Activated CD8-positive, alpha-beta memory T cell treated with anti-CD3 and anti-CD28 coated beads for 4 hours (primary cell): ENCODE measurements at places on chromosomes 1 and 21.

DNA sequence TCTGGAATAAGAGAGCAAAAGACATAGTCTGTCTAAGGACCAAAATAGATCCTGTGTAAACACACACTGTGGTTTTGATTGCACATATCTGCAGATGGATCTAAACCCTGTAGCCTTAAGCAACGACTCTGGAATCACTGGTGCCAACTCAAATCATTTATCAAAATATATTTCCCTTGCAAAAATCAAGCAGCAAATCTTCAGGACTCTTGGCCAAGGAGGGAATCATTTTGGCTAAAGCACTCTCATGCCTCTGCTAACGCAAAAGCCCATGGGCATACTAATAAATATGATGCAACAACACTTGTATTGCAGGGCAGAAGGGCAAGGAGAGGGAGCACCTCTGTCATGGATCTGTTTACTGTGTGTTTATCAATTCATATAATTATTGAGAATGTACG lies 155.4 kb upstream of the DUSP10 start:
- DNase-seq, result no peak

DNA sequence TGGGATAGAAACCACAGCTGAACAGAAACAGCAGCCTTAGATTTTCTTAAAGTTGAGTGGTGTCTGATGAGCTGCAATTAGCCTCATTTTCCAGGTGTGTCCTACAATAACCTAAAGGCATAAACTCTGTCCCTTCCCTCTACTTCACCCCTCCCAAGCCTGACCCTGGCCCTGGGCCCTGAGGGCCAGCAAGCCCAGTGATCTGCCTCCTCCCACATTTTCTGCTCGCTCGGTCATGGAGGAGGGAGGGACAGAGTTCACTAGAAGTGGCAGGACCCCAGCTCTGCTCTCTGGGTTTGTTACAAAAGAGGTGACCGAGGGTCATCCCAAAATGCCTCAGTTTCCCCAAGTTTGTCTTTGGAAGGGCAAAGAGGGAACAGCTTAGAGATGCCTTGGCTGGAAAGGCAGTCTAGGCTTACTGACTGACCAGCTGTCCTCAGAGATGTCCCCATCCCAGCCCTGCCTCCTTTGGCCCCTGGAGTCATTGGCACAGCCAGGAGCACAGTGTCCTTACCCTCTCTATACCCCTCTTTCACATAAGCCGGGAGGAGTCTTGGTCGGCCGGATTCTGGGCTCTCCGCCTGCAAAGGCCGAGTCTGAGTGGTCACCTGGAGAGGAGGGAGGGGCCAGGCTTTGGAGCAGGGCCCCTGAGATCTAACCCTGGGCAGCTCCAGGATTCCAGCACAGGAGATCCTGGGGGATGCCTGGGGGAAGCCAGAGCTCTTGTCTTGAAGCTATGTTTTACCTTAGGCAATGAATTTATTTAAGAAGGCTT lies 172.7 kb downstream of the PTPRU start:
- no peak for DNase-seq

DNA sequence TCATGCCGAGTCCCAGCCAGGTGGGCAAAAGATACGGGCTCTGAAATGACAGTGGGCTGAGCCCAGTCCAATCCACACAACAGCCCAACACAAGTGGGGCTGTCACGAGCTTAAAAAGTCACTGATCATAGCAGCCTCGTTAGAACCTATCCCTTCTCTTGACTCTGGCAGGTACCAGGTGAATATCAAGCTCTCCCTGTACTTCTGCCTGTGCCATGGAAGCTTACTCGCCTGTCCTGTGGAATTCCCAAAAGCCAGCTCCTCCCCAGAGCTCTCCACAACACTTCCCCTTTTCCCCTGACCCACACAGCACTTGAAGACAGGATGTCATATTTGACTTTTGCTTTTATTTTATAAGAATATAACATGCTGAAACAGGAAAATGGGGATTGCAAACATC lies 5.9 kb downstream of the RGS16 start:
- no peak for DNase-seq

DNA sequence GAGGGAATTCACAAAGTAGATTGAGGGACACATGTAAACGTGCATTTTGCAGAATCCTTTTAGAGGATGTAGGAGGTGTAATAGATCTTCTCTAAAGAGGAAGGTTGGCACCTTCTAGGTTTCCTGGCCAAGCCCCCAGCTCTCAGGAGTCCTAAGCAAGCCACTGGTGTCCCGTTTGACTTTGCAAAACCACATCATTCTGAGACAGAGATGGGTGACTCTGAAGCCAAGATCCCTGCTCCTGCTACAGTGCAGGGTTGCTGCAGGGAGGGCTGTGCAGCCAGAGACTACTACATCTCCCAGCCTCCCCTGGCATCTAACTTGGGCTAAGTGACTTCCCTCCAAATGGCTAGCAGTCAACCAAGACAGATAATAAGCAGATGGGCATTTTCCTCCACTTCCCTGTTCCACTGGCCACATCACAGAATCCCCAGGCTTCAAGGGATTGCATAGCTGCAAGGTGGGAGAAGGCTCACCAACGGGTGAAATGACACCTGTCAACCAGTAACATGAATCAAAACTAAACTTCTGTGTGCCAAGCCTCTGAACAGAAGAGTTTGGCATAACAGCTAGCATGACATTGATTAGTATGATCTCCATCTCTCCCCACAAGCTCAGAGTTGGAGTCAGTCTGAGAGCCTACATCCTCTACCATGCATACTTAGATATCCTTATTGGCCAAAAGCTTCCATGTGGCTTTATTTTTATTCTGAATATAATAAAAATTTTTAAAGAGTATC lies 129.6 kb upstream of the COA6 start:
- DNase-seq, result no peak

- DNase-seq, result no peak
These were observed 177.8 kb downstream of the RUNX1 start for GRCh38 chr21:34871026-34871908.

DNA sequence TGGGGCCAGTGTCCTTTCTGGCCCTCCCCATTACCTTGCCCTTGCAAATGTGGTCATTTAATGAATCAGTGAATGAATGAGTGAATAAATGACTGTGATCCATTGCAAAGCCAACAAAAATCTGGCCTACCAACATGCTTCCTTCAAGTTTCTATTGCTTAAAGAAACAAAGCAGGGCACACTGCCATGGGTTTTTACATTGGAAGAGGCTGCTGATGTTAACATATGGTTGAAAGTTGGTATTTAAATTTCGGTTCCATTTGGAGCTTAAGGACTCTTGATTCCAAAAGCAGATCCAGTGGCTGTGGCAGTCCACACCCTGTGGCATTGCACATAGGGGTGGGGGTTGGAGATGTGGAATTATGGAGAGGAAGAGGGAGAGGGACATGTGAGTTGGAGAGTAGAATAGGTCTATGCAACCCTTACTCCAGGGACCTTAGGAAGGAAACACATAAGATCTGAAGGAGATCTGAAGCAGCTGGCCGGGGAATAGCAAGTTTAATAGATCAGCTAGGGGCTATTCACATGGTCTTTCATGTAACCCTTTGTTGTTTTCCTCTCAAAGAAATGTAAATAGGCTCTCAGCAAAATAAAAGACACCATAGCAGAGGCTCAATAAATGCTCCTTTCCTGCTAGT lies 7.2 kb downstream of the ABCA4 start:
- no peak for DNase-seq

GRCh38 chr1:33626801-33627200 lies 154.4 kb downstream of the ZSCAN20 start:
- no peak for DNase-seq

- no peak for DNase-seq
These were observed 127.1 kb downstream of the S1PR1 start for GRCh38 chr1:101363891-101364318.

DNA sequence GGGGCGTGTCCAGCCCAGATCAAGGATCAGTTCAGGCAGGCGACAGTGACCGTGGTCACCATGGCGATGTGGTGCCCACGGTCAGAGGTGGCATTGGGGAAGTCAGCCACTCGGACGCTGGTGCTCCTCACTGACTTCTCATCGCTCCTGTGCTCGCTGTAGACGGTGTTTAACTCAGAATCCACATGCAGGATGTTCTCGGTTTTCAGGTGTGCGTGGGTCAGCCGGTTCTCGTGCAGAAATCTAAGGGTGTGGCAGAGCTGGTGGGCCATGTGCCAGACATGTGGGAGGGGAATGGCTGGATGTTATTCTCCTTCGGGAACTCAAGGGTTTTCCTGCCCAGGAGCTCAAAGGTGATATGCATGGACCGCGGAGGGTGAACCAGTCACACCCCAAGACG lies 11.7 kb downstream of the OR2AJ1 start:
- DNase-seq, result no peak

DNA sequence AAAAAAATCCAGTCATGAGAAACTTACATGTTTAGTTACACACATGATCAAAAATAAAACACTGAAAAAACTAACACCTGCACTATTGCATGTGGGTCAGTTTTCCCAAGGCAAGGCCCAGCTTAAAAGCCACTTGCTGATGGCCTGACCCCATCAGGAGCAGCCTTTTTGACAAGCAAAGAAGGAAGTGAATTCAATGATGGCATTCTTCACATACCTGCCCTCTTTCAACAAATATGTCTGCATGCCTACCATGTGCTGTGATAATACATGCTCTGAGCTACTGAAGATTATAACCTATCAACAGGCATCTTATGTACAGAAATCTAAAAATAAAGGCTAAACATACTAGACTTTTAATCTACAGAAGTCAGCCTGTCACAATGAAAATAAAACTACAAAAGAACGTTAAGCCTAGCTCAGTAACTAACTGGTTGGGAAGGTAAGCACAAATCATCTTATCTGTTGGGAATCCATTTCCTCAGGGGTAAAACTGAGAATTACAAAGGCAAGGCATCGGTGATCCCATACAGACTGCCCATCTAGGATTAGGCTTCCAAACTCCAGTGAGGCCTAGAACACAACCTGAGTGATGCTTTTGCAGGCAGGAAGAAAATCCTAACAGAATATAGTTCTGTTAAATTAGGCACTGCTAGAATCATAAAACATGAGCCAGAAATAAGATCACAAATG lies 14.5 kb downstream of the SORT1 start:
- DNase-seq, result no peak

- DNase-seq, result no peak
These were observed 630.0 kb upstream of the RGS18 start for GRCh38 chr1:191528275-191528674.

DNA sequence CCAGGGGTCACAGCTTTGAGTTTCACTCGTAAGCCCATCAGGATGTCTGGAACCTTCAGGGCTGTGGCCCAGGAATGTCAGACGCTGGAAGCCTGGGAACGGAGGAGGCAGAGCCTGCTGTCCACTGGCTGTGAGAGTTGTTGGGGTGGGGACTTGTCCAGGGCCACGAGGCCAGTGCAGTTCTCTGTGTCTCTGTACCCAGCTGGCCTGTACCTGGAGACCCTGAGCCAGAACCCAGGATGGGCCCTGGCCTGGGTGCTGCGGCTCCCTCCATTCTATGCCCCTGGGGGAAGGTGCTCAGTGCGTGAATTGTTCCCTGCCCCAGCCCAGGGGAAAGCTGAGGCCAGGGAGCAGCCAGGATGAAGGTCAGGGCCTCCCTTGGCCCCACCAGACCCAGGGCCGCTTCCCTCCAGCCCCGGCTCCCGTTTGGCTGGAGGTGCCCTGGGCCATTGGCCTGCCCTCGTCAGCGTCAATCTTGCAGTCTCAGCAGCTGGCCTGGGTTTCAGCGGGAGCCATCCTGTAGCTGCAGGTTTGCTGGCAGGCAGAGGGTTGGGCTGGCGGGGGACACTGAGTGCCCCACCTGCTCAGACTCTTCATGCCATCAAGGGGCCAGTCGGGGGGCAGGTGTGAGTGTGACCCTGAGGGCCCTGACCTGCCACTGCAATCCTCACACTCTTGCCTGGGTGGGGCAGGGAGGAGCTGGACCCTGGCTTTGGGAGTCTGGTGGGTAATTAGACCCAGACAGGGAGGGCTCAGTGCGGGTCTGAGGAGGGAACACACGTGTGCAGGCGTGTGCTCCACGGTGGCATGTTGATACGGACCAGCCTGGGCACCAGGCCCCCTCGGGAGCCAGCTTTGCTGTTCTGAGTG lies 724 bp upstream of the CALML6 start:
- no peak for DNase-seq

DNA sequence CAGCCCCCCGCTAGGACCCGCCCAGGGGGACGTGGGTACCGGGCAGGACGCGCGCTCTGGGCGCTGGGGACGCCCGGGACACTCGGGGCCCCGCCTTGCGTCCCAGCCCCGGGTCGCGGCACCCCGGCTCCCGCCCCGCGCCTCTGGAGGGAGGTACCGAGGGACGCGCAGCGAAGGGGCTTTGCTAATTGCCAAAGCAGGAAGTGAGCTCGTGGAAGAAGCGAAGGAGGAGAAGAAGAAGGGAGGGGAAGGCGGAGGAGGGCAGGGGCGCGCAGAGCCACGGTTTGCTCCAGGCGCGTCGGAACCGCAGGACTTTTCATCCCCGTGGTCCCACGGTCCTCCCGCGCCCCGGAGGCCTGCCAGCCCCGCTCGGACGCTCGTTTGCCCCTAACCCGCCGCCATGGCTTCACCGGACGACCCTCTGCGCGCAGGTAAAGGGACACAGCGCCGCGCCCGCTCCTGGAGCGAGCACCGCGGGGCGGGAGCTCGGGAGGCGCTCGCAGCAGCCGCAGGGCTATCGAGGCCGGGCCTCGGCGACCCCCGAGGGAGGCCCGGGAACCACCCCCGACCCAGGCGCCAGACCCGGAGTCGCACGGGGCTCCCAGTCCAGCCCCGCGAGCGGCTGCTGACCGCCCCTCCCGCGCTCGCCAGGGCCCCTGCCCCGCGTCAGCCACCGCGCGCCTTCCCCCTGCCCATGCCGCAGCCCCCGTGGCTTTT lies 1.3 kb downstream of the EDARADD start:
- DNase-seq, result peak; percentile 23

DNA sequence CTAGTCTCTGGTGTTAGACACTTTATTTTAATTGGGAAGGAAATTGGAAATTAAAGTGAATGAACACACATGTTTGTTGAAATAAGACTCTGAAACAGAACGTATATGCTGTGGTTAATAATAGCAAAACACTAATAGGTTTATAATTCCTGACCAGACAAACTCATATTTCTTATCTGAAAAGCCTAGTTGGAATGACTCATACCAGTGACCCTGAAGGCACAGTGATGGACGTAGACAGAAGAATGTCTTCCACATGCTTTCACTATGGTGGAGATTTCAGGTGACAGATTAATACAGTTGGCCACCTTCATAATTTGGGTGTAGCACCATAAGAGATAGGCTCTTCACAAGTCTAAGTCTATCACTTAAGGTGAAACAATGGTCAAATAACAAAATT lies 83.0 kb upstream of the COL11A1 start:
- no peak for DNase-seq

- DNase-seq, result no peak
These were observed 65.4 kb downstream of the TIAM1 start for GRCh38 chr21:31278511-31279130.

GRCh38 chr1:48873944-48874343 lies 97.3 kb upstream of the BEND5 start:
- no peak for DNase-seq
